ENCODE measurements at places on chromosomes 4 and X. TPM values are rescaled to one million over a fixed set of nuclear protein-coding genes. Genes with fewer than 3 reads are reported as not detected.

DNA sequence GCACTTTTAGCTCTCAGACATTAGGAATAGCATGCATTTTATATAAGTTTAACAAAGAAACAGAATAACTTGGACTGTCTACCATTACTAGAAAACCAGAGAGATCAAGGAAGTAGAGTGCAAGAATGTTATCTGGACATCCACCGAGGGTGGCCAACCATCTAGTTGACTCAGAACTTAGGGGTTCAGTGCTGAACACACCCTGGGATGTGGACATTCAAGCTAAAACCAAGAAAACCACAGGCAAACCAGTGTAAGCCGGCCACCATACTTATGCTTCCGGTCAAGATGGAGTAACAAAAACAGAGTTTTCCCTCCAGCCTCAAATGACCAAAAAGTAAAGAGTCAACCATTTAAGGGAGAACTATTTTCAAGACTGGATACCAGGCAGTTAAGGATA is 181.4 kb upstream of the MXRA5 start:
- no peak overlapping the region for H3K4me3 ChIP-seq
- H3K27ac ChIP-seq, result no peak overlapping the region
- H3K27me3 ChIP-seq, result no peaks in the 10 kb centered on the region

GRCh38 chr4:7529368-7530080 is 94.8 kb upstream of the PSAPL1 start:
- no peak for DNase-seq
- no peaks in the 10 kb centered on the region for H3K4me1 ChIP-seq
- H3K36me3 ChIP-seq, result no peaks in the 10 kb centered on the region

DNA sequence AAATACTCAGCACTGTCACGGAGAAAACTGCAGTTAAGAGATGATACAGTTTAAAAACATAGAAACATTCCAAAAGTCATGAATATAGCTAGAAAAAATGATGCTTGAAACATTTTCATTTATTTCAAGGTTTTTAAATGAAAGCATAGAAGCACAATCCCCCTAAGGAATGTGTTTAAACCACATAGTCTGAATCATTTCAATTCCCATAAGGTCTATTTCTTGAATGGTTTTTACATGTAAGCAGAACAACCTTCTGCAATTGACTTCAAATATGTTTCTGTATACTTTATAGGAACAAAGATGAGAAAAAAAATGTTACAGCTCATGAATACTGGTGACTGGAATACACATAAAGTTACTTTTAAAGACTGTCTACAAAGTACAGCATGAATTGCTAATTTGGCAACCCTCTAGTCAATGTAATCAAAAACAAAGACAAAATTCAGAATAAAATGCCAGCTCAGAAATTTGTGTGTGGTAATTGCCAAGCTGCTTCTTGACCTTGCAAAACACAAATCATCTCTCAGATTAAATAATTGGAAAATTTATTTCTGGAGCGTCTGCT is 886.4 kb upstream of the ADGRL3 start:
- H3K4me3 ChIP-seq, result no peak overlapping the region
- no peaks in the 10 kb centered on the region for H3K36me3 ChIP-seq
- H3K27me3 ChIP-seq, result no peaks in the 10 kb centered on the region
- DNase-seq, result no peak
- no peak overlapping the region for H3K27ac ChIP-seq
- no peaks in the 10 kb centered on the region for H3K4me1 ChIP-seq

DNA sequence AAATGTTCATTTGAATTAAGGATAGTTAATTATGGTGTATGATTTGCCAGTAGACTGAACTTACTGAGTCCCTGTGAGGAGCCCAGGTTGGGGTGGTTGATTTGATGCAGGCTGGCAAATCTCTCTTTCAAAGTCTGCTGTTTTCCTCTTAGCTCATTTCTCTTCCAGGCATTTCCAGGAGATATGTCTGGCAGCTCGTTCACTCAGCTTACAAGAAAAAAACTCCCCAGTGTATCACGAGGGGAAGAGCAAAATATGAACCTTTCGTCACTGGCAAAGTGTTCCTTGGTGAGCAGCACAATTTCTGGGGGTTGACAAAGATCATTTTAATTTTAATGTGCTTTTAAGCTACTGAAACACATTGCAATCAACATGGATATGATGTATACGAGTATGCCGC is 244.2 kb downstream of the CBLL2 start:
- no peaks in the 10 kb centered on the region for H3K27me3 ChIP-seq
- DNase-seq, result no peak
- no peak overlapping the region for H3K4me3 ChIP-seq
- H3K36me3 ChIP-seq, result no peaks in the 10 kb centered on the region
- H3K27ac ChIP-seq, result no peak overlapping the region

VEGFC gene
- not detected for total RNA-seq
